GM23248 (cell line): ENCODE measurements at places on chromosomes 5 and 9.

DNA sequence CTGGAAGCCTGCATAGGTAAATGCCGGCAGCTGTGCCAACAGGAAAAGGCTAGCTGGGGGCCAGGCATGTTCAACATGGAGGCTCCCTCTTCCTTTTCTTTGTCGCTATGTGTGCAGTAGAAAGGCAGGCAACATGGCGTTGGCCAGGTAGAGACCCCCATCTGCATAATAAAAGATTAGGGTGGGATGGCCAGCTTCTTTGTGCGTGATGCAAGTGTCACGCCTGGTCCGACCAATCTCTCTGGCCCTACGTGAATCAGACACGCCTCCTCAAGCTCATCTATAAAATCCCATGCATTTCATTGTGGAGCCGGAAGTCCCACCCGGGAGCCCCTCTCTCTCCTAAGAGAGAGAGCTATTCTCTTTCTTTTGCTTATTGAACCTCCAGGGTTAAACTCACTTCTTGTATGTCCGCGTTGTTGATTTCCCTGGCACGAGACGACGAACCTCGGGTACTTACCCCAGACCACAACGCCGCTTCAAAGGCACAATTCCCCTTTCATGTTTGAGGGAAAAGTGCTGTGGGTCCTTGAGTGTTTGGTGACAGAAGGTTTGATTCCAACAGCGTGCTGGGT is 25.0 kb upstream of the C5orf47 start:
- DNase-seq, result no peak

DNA sequence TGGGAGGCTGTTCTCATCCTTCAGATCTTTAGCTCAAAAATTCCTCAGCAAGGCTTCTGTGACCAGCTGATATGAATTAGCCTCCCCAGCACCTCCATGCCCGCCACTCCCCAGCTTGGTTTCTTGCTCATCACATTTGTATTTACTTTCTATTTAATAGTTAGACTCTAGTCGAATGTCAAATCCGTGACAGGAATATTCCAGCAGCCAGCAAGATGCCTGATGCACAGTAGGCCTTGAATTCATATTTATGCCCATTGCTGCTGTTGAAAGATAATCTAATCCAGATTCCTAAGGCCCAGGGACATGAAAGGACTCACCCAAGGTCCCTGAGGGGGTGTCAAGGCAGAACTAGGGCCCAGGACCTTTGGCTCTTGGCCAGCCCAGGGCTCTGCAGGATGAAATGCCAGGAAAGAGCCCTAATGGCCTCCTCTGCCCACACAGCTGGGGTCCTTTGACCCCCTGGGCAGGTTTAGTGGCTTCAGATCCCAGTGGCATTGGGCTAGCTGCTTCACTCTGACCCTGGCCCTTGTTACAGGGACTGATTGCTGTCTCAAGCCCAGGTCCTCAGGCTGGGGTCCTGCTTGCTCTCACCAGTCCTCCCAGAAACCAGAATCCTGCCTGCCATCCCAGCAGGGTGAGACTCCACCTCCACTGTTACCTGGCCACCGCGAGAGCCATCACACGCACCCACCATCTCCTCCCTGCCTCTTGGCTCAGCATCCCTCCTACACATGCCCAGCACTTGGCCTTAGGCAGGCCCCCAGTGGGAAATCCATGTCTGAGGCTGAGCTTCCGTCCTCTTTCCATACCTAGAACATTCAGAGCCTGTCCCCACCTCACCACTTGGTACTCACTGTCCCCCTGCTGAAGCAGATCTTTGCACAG is 7.3 kb downstream of the CSF1R start:
- DNase-seq, result peak; percentile 26

- DNase-seq, result no peak
These were observed 385.6 kb downstream of the MLLT3 start for GRCh38 chr9:20236676-20237075.

GRCh38 chr5:102306121-102306520 is 10.0 kb upstream of the SLCO4C1 start:
- DNase-seq, result no peak

DNA sequence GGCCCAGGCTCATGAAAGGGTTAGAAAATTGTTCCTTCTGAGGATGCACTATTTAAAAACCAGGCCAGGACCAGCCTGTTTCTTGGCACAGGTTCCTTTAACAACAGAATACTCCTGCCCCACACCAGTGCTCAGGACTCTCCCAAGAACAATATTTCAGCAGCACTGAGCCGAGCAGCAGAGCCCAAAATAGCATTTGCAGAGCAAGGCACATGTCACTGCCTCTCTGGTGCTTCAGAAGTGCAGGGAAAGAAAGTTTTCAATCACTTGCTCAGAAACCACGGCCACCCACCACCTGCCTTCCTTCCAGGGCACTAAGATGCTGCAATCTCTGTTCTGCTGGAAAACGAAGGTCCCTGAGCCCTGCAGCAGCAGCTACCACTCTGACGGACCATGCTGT is 77.6 kb downstream of the SIL1 start:
- no peak for DNase-seq
